ENCODE measurements at places on chromosomes 1 and 21.

DNA sequence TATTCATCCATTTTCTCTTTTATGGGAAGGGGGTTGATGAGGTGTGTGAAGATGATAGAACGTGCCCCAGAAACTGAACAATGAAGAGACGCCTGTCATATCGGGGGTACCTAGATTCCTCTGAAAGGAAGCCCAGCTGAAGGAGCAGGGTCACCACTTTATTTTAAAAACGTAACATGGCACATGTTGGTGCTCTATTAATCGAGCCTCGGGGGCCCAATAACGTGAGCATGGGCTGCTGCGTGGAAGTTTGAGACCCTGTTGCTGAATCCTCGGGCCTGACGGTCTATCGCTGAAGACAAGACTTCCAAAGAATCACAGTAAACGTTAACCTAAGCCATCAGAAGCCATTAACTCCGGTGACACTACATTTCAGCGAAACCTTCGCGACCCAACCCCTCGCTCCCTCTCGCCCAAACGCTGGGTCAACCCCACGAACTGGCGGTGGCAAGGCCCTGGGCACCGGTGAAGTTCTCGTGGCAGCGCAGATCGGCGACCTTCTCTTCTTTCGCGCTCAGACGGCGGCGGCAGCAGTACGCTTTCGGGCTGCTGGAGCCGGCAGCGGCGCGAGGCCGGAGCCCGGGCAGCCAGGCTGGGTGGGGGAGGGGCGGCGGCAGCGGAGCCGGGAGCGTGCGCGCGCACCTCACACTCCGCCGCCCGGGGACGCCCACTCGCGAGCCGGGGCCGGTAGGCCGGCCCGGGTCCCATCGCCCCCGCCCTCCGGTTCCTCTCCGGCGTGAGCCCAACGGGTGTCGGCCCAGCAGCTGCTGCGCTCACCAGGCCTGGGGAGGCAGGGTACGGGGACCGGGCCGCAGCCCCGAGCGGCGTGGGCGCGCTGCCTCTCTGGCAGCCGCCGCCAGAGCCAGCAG, 838 bp upstream of the MAN1A2 start:
- DNase-seq, result peak; percentile 36

GRCh38 chr1:212162635-212163034, 122.6 kb upstream of the PPP2R5A start:
- no peak for DNase-seq

GRCh38 chr1:156089704-156090103, 7.4 kb upstream of the MEX3A start:
- no peak for DNase-seq

DNA sequence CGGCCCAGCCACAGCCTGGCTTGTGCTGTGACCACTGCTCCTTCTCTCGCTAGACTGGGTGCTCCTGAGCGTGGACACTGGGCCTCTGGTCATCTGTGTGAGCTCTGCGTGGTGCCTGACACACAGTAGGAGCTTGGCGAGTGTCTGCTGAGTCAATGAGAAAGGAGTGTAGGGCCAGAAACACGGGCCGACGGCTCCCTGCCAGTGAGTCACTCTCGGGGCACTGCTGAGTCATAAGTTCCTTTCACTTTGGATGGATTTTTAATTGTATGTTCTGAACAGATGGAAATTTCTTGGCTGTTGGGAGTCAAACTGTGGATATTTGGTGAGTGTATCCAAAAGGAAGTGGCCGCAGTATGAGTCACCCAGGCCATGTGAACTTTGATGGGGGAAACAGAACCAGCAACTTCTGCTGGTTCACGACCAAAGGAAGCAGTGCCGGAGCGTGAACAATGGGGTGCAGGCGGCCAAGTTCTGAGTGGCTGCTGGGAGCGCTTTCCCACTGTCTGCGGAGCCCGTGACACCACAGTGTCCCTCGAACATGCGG, 41.0 kb upstream of the COL18A1 start:
- no peak for DNase-seq

GRCh38 chr1:178077917-178078316, 16.0 kb upstream of the RASAL2 start:
- no peak for DNase-seq

DNA sequence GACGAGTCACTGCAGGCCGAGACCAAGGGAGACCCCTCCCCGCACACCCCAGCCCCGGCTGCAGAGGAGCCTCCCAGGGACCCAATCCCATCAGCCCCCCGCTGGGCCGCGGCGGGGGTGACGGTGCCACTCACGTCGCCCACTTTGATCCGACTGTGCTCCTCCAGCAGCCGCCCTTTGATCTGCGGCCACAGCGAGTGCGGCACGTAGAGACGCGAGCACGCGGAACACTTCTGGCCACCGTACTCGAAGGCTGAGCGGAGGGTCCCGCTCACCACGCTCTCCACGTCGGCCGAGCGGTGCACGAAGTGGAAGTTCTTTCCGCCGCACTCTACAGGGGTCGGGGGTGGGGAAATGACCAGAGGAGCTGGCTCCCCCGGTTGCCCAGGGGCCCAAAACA, 17.8 kb upstream of the TAS1R2 start:
- DNase-seq, result no peak
